ENCODE measurements at places on chromosomes 6 and 20.

DNA sequence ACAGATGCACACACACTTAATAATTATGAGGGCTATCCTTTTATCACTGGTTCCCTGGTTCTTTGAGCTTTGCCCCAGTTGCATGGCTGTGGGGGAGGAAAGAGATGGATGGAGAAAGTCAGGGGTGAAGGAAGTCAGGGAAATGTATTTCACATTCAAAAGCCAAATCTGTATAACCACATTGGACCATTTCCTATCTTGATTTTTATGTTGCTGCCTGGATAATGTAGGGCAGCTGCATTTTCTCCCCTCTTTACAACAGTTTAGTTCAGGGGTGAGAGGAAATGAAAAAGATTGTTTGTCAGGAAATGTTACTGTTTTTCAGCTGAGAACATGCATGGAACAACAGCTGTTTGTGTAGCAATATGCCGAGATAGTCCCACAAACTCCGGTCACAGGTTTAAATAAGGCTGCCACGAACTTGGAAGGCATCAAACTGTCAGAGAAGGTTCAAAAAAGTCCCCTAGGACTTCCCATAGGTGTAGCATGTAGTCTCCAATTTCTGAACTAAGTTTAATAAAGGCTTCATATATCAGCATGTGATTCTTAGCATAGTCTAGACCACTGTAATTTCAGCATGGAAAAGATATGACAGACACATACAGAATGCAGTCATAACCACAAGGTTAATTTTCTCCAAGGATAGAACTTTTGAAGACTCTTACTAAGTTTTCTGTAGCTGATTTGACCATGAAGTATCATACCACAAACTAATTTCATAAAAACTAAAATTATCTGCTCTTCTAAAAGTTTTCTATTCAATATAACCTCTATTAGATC is 82.1 kb upstream of the COL21A1 start:
- DNase-seq = no peak

- DNase-seq = no peak
Measured at GRCh38 chr20:43837856-43838702, 76.6 kb upstream of the TOX2 start.

GRCh38 chr6:158536891-158537798 is 22.7 kb upstream of the TMEM181 start:
- no peak for DNase-seq

- no peak for DNase-seq
Measured at GRCh38 chr6:45171380-45171779, 156.8 kb upstream of the RUNX2 start.

GRCh38 chr6:168962886-168963285 is 290.8 kb downstream of the THBS2 start:
- no peak for DNase-seq

GRCh38 chr20:2801286-2801728 is 880 bp upstream of the CPXM1 start:
- no peak for DNase-seq

GRCh38 chr20:21982559-21982958 is 277.1 kb downstream of the PAX1 start:
- no peak for DNase-seq

DNA sequence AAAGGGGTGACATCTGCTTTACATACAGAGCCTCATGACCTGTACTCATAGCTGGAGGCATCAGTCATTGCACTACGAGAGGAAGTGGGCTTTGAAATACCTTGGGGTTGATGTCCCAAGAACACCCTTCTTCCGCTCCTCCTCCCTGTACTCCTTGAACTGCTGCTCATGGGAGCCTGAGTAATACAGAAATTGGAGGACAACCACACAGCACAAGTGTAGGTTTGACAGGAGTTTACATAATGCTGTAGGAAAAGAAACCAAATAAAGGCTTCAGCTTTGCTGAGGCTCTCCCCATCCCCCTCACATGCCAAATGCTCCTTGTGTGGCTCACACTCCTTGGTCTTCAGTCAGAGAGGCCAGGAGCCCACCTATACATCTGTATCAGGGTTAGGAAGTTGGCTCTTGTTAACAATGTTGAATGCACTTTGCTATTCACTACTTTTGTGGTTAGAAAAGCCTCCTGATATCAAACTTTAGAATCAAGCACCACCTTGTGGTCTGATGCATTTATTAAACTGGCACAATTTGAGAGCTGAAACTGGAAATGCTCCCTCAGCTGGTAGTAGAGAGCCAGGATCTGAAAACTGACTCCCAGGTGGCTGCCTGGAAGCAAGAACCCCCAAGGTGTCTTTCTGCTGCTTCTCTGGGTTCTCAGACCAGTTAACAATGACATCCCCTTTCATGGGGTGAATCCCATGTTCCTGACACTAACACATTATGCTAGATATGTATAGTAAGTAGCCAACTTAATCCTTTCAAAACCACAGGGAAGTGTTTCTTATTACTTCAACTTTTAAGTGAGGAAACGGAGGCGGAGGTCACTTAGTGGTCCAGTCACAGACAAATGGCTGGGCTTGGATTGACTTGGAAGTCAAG is 56.2 kb upstream of the EDN1 start:
- DNase-seq = no peak

DNA sequence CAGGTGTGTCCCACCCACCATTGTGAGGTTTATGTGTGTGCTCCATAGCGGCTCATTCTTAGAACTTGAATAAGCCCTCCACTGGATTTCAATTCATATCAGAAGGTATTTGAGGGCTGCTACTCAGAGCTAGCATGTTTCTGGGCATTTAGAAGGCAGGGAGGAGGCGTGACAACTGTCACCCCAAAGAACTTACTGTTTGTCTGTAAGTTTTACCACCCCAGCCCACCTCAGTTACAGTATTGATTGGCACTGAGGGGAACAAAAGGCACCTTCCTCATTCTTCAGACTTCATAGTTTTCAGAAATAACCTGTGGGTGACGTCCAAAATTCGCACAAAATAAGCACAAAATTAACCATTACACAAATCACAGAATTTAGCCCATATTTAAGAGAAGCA is 81.7 kb downstream of the KHDC1L start:
- no peak for DNase-seq

DNA sequence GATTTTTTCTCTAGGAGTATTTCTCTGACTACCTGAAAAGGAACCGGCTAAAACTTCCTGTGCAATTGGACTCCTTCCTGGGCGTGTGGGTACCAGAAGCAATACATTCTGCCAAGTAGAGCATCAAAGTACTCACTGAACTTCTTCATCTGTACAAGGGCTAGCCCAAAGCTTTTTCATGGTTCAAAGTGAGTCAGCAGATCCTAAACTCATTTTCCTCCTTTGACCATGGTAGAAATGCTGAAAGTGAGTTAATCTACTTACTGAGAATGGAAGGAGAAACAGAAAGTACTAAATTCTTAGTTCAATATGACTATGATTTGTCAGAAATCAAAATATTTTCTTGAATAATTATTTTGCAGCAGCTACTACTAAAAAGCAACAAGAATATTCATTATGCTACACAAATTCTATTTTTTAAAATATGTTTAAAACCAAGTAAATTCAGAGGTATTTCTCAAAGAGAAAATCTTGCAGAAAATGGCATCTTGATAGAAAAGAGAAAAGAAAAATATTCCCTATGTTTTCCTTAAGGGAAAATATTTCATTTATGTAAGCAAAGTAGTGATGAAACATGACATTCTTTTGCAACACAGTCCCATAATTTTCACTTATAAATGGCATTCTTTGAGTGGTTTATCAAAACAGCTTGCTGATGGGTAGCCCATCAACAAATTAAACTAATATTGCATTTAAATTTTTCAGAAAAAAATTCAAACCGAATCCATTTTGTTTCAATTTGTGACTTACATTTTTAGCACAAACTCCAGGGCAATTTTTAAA is 3.7 kb upstream of the BEND6 start:
- DNase-seq = no peak

DNA sequence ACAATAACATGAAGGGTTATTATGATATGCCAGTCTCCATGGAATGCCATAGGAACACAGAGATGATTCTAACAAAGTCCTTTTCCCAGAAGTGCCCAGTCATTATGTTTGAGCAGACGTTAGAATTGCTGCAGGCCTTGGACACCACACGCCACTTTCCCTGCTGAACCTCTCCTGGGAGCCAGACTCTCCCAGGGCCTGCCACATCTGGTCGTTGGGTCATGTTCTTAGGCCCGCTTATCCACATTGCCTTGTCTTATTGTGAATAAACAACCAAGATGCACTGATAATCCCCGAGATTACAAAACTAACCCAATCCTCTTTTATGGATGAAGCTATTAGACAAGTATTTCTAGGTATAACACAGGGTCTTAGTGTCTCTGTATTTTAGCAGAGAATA is 276.5 kb upstream of the CITED2 start:
- no peak for DNase-seq

- no peak for DNase-seq
Measured at GRCh38 chr20:50372770-50373088, 137.5 kb upstream of the PTPN1 start.

- no peak for DNase-seq
Measured at GRCh38 chr6:147304016-147304415, 99.8 kb downstream of the STXBP5 start.

GRCh38 chr6:107173779-107174178 is 58.5 kb upstream of the BEND3 start:
- DNase-seq = no peak

- DNase-seq = no peak
Measured at GRCh38 chr6:157881342-157881741, 58.3 kb downstream of the SNX9 start.

GRCh38 chr6:51992876-51993275 is 94.5 kb downstream of the PKHD1 start:
- DNase-seq = no peak

GRCh38 chr20:54342258-54342920 is 133.0 kb upstream of the DOK5 start:
- DNase-seq = no peak

GRCh38 chr6:105981002-105981887 is 104.9 kb upstream of the PRDM1 start:
- peak; percentile 15 for DNase-seq
